CD8-positive, alpha-beta T cell (primary cell): ENCODE measurements at places on chromosomes 6 and 20.

GRCh38 chr6:119323931-119324330 lies 25.6 kb downstream of the MAN1A1 start:
- no peak for DNase-seq

DNA sequence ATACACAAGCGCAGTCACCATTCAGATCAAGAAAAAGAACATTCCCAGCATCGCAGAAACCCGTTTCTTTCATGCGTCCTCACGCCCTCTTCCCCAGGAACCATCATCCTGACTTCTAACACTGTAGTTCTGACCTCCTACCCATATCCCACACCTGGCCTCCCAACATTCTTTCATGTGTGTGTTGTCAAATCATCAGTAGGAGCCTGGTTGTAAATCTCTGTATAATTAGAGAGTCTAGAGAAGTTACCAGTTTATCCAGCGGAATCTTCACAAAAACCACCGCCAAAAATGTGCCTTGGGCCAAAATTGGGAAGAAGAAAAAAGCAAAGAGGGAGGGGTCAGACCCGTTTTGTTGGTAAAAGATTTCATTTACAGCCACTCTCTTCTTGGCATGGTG lies 91.6 kb downstream of the RTN4IP1 start:
- DNase-seq = no peak

- DNase-seq = no peak
These were observed 129.2 kb downstream of the FYN start for GRCh38 chr6:111743862-111744692.

- DNase-seq = no peak
These were observed 269.1 kb downstream of the PHF3 start for GRCh38 chr6:63904650-63905248.

- DNase-seq = no peak
These were observed 768.7 kb upstream of the NRSN1 start for GRCh38 chr6:23357185-23357766.

DNA sequence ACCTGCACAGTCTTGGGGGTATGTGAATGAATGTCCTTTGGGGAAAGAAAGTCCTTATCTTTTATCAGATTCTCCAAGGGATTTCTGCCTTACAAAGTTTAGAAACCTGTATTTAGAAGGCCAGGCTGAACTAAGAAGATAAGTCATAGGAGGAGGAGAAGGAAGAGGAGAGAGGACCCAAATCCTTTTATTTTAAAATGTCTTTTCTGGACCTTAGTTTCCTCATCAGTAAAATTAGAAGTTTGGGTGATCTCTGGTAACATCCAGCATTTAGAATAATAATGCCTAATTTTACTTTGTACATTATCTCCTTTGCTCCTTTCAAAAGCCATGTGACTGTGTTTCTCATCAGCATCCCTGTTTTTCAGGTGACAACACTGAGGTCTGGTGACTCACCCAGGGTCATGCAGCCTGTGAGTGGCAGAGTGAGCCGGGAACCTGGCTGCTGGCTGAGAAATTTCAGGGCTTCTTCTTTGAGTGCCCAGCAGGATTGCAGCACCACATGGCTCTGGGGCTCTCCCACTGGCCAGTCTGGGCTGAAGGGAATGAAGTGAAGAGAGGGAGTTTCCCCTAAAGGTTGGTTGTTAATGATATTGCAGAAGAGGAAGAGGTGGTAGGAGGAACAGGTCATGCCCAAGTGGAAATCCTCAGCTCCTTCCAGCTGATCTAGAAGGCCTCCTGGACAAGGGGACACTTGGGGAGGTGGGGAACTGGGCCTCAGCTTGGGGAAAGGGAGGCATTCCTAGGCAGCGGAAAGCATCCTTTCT lies 34.0 kb downstream of the VEGFA start:
- no peak for DNase-seq

DNA sequence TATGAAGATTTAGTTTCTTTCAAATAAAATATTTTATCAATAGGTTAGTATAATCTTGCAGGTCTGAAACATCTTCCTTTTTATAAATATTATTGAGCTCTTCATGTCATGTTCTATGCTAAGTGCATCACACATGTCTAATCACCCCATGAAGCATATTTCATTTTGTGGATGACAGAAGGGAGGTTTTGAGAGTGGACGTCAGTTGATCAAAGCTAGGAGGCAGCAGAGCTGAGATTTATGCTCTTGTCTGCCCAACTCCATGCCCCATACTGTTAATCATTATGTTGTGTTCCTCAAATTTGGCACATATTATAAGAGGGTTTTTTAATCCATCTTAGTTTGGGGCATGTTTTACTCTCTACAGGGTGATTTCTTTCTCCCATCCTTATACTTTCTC lies 22.7 kb downstream of the DSE start:
- DNase-seq = no peak

GRCh38 chr6:156175971-156176421 lies 601.2 kb upstream of the ARID1B start:
- DNase-seq = peak; percentile 4

GRCh38 chr20:40393197-40394079 lies 295.6 kb downstream of the MAFB start:
- DNase-seq = no peak

DNA sequence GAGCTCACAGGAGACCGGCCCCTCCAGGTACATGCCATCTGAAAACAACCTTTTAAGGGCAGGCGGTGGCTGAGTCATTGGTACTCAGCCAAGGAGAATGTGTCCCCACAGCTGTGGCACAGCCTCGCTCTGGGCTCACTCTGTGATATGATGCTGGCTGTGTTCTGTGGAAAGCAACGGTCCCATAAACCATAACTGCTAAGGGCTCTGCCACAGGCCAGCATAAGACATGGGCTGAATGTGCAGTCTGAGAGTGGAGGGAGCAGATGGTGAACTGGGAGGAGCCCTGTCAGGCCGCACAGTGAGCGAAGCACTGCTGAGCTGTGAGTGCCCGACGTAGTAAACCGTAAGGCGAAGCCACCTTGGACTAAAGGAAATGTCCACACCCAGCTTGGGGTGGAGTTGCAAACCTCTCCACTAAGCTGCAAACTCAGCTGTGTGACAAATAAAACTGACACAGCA lies 375.8 kb downstream of the THBS2 start:
- no peak for DNase-seq

DNA sequence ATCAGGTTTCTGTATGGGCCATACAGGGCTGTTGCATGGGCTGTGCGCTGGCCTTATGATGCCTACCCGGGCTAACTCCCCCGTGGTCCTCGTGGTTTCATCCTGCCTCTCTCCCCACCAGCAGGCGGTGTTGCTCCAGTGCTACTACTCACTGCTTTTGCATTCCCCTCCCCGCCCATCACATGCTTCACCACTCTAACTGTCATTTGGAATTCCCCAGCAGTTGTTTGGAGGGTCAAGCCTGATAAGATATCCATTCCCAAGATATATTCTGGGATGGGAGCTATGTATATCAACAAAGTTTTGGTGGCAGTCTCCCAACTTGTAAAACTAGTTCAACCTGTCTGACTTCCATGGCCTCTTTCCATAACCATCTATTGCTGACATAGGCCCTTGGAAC lies 233.2 kb upstream of the SOX4 start:
- DNase-seq = no peak

- no peak for DNase-seq
These were observed 218.2 kb downstream of the OTOR start for GRCh38 chr20:16966276-16966880.

- no peak for DNase-seq
These were observed 100.0 kb upstream of the DUSP22 start for GRCh38 chr6:192313-192664.

- DNase-seq = no peak
These were observed 594.0 kb upstream of the JAG1 start for GRCh38 chr20:11267762-11268335.

- DNase-seq = no peak
These were observed 43.0 kb upstream of the TGM2 start for GRCh38 chr20:38208088-38208487.

- no peak for DNase-seq
These were observed 107.1 kb downstream of the TMEM170B start for GRCh38 chr6:11644601-11645000.

DNA sequence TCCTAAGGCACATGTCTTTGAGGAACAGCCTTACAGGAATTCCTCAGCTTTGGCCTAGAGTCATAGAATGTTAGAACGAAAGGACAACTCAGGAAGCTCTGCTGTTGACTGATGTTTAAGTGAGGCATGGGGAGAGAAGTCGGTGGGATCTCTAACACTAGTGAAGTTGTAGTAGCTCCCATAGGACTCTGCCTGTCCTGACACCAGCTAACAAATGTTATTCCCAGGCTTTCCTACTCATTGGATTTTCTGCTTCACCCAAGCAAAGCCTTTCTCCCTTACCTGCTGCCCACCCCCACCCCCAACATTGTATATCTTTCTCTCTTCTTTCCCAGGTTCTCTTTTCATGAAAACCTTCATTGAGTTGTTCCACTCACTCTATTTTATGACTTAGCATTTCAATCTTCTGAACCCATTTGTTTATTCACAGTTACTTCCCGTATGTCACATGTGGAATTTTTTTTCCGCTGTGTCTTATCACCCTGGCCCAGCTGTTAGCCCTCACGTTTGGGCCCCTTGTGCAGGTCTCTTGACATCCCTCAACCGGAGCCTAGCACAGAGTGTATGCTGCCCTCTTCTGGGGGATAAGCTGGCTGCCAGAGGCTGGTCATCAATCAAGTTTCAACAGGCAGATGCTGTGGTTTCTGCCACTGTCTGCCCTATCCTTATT lies 39.2 kb upstream of the RNF8 start:
- peak; percentile 33 for DNase-seq

DNA sequence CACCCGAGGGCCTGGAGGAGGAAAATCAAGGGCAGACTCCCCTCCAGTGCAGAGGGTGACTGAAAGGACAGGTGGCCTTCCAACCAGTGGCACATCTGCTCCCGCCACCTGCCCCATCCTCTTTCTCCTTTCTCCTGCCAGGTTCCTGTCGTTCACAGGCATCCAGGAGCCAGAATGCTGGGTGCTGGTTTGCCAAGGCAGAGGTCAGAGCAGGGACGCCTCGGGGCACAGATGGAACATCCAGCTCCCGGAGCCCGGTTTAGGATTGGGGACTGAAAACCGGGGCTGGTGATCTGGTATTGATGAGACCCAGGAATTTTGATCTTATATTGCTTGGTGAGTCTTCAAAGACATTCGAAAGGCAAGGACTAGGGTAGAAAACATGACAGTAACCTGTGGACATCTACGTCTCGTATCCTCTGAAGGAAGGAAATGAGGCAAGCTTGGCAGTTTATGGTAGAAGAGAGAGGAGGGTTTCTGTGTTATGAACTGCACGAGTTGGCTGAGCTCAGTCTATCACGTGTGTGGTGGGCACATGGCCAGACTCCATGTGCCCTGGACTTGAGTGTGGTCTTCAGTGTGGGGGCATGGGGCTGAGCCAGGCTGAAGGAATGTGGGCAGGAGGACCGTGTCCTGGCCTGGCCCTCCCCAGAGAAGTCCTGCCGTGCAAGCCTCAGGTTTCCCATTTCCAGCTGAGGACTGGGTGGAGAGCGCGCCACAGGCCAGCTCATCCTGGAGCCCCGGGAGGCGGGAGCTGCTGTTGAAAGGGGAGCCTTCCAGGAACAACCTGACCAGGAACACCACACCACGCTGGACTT lies 74.2 kb downstream of the IRF4 start:
- DNase-seq = no peak

DNA sequence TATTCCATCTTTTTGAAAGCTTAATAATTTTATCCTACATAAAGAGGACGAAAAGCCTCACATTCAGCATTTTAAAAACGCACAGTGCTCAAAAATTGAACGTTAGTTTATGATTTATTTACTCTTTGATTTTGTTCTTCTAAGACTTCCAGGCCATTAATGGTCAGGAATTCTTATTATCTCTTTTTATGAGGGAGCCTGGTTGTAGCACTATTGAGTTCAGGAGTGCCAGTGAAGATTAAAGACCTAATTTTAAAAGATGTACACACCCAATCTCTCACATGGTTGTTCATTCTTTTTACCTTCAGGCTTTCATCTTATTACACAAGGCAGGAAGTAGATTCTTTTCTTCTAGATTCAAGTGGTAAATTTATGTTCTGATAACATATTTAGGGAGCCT lies 68.6 kb downstream of the HDDC2 start:
- no peak for DNase-seq

DNA sequence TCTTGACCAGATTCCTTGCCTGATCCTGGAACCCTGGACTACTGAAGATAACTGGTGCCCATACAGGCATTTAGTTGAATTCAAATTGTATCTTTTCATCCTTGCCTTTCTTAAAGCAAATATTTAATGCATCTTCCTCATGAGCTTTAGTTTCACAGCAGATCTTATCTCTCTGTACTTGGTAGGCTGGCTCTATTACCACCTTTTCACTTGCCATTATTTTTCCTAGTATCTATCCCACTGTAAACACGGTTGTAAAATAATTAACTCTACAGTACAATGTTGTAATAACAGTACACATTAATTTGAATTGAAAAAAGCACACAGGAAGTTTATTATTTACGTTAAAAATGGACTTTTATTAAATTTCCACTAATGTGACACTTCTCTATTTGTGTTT lies 1286.9 kb downstream of the GRIK2 start:
- DNase-seq = no peak

GRCh38 chr20:45983279-45983743 lies 11.3 kb upstream of the ZNF335 start:
- DNase-seq = no peak

GRCh38 chr6:122787721-122788120 lies 1.3 kb upstream of the SMPDL3A start:
- DNase-seq = no peak

DNA sequence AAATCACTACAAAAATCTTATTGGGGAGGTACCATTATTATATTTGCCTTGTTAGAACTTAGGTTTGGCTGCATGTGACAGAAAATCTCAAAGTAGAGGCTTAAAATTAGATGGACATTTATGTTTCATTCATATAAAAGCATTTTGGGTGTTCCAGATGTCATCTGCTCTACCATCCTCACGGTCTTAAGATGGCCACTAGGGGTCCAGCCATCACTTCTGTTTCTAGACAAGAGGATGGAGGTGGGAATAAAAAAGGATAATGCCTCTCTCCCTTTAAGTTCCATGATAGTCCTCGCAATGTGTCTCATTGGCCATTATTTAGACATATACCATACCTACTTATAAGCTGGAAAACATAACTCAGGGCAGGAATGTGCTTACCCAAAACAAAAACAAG lies 929.5 kb downstream of the KIF16B start:
- DNase-seq = no peak

DNA sequence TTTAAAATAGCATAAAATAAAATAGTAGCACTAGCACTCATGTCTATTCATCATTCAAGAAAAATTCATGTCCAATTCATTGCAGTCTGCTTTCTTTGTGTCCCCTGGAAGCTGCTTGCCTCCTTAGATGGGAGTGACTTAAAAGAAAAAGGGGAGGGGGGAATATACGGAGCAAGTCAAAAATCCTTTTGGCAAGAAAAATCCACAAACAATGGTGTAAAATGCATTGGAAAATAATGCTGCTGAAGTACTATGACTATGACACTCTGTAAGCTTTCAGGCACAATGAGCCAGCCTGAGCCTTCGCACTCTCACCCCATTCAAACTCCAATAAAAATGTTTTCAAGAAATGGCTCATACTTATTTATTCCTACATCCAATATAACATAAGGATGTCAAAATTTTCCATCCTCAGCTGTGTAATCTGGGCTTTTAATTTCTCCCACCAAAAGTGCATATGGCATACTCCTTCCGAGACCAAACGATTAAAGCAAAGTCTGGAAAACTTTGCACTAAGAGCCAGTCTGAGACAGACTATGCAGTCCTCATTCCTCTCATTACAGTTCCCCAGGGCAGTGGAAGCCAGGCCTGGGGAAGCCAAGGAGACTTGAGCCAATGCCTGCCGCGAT lies 790 bp downstream of the NEDD9 start:
- DNase-seq = no peak
